Esophagus mucosa (tissue), 1 donor: ENCODE measurements at places on chromosomes 16 and 17.

GRCh38 chr16:4495766-4496165 lies 19.6 kb downstream of the HMOX2 start:
- peak; percentile 47 for ATAC-seq

GRCh38 chr16:49733313-49734009 lies 122.5 kb downstream of the ZNF423 start:
- no peak for ATAC-seq

GRCh38 chr17:79951361-79952264 lies 84.1 kb downstream of the TBC1D16 start:
- ATAC-seq: no peak

DNA sequence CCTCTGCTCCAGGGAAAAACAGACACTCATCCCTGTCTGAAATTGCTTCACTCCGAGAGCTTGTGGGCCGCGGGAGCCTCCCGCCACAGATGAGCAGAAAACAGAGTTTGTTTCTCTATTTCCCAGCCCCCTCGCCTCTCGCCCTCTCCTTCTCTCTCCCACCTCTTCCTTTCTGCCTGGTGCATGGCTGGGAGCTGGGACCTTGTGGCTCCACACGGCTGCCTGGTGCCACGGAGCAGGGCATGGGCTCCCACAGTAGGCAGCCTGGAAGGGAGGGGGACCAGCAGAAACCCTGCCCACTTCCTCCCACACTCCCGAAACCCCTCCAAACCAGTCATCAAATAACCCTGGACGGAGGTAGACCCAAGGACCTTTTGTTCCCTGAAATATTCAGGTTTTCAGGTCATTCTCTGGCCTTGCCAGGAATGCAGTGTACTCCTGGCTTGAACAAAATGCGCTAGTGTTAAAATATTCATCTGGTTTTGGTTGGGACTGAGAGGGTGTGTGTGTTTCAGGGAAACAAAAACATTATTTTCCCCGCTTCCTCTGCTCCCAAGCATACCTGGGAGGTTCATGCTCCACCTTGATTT lies 204.9 kb downstream of the C16orf78 start:
- ATAC-seq: no peak

DNA sequence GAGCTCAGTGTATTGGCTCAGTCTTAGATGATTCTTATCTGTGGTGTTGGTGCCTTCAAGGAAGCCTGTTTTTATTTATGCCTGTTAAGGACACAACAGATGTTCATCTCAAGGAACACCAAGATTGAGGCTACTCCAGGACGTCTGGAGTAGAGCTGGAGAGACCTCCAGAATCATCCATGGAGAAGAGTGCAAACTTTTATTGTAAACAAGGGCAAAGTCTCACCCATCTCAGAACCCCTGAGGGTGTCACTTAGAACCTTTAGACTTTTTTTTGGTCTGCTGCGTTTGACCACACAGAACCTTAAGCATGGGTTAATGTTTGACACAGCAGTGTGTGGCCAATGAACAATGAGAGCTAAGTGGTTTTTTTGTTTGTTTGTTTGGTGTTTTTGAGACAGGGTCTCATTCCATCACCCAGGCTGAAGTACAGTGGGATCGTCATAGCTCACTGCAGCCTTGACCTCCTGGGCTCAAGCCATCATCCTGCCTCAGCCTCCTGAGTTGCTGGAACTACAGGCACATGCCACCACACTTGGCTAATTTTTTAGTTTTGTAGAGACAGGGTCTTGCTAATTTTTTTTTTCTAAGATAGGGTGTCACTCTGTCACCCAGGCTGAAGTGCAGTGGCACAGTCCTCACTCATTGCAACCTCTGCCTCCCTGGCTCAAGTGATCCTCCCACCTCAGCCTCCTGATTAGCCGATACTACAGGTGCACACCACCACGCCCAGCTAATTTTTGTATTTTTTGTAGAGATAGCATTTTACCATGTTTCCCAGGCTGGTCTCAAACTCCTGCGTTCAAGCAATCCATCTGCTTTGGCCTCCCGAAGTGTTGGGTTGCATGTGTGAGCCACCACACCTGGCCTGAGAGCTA lies 16.3 kb downstream of the SLC47A1 start:
- no peak for ATAC-seq

DNA sequence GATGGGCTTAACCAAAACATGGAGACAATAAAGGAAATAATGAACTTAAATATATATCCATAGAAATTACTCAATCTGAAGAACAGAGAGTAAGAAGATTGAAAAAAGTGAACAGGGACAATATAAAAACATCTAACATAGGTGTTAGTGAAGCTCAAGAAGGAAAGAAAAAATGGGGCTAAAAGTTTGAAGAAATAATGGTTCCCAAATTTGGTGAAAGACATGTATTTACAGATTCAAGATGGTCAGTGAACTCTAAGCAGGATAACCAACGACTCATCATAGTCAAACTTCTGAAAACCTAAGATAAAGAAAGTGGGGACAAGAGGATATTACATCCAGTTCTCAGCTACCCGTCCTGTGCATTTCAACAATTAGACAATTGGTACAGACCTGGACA lies 22.6 kb downstream of the SDK2 start:
- ATAC-seq: no peak

DNA sequence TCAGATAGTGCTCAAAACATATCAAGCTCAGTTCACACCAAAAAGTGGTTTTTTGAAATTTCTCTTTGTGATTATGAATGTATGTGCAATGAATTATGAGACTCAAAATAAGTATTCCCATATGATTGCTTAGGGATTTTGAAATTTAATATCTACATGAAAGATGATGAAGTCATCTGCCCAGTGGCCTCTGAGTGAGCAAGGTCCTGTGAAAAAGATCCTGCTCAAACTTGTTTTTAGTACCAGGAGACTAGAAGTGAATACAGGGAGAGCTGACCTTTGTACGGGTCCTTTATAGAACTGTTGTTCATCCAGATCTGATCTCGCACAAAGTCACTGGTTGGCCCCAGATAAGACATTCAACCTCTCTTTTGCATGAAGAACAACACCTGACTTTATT lies 151.9 kb upstream of the MAF start:
- ATAC-seq: peak; percentile 62
